Activated CD8-positive, alpha-beta T cell treated with anti-CD3 and anti-CD28 coated beads, Interleukin-2, amount 10 ng/mL, durations not matched to agents 7 days and 5 days (primary cell): ENCODE measurements at places on chromosomes 6 and 20. TPM values are rescaled to one million over a fixed set of nuclear protein-coding genes. Genes with fewer than 3 reads are reported as not detected.

Gene TFAP2C
- not detected for total RNA-seq

DNA sequence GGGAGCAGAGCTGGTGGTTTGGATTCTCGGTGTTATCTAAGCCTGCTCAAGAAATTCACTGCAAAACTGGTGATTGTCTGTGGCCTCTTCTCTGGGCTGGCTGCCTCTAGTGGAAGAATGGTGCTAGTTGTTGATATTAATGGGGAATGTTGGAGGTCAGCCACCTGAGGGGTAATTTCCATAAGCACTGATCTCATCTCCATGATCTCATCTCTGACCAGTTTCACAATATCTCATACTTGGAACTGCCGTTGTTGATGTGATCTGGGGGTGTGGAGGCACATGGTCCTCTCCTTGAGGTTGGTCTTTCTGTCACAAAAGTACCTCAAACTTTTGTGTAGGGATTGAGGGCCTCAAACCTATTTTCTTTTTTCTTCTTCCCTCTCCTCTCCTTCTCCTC, 102.6 kb downstream of the CD109 start:
- no peak for DNase-seq

Gene PNLDC1
- total RNA-seq: 0.79 TPM

DNA sequence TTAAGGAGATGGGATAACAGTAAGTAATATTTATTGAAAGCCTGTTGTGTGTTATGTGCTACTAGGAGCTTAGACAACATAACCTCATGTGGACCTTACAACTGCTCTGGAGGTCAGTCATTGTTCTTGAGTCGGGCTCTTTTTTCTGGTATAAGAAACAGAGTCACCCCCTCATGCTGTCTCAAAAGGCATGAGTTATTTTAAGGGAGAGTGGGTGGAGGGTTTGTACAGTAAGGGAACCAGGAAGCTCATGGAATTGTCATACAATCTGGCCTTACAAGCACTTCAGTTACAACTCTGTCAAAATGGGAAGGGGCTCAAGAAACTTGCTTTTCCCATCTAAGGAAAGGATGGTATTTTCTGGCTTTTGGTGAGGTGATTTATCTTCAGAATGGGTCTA, 16.5 kb upstream of the DSE start:
- no peak for DNase-seq

Gene CAPN11
- 0.58 TPM for total RNA-seq

Gene MEP1A
- not detected for total RNA-seq

DNA sequence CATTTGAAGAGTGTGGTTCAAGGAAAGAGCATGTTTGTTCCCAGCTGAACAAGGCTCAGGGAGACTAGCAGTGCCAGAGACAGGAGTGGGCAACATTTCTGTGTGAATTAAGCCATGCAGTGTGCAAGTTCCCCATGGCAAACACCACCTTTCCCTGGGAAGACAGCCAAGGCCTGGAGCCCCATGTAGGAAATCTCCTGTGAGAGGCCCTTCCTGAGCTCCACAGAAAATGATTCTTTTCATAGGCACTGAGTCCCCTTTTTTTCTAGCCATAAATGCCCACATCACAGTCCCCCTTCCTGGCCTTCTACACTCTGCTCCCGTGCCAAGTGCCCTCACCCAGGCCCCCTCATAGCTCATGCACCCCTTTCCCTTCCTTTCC, 11.8 kb upstream of the TRAM2 start:
- no peak for DNase-seq

DNA sequence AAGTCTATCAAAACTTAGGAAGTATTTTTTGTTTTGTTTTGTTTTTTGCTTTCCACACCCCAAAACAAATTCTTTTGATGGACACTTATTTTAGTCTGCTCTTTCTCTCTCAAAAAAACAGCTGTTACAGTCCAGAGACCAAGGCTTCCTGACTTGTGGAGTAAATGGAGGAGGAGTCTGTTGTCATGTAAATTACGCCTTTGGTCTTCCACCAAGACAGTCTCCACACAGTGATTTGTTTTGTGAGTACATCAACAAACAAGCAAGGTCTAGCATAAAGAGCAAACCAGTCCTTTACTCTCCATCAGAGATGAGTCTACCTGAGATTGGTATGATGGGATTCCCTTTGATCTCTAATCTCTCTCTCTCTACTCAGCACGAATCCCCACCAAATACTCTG, 588.0 kb upstream of the ARID1B start:
- DNase-seq: no peak

Gene LBP
- total RNA-seq: not detected

Gene FBXO9
- 56.8 TPM for total RNA-seq
